Activated T-cell treated with anti-CD3 and anti-CD28 coated beads for 48 hours (primary cell): ENCODE measurements at places on chromosomes 2 and 18.

- no peak for DNase-seq
These were observed 22.0 kb downstream of the AP1S3 start for GRCh38 chr2:223815186-223815883.

DNA sequence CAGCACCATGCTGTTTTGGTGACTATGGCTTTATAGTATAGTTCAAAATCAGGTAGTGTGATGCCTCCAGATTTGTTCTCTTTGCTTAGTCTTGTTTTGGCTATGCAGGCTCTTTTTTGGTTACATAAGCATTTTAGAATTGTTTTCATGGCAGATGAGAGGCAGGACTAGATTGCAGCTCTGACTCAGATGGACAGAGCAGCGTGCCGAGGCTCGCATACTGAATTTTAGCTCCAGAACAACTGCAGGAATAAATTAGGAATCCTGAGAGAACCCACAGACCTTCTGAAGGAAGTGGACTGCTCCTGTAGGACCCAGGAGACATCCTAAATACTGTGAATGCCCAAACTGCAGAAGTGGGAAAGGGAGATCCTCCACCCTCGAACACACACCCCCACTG lies 141.6 kb downstream of the NETO1 start:
- DNase-seq: no peak

DNA sequence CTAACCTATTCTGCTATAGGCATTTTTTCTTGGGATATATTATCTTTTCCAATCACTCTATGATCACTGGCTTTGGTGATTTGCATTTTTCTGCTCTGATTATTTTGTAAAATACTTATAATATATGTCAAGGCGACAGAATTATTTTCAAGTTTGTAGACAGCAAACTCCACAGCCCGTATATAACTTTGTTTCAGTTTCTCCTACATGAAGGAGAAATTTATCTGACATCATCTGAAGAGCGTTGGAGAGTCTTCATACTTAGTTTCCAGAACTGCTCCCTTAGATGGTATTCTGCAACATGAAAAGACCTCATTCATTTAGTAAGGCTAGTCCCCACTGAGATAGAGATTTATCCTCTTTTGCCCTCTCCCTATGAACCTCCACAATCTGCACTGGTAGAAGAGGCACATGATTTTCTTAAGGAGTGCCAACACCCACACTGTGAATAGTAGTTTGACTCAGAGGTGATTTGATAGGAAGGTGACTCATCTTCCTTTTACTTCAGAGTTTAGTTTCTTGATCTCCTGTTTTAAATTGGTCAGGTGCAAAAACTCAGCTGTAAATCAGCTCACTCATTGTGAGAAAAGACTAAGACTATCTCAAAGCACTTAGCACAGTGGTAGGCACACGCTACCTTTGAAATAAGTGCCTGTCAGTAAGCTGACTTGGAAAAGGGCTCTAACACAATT lies 1848.6 kb upstream of the CELF4 start:
- no peak for DNase-seq

DNA sequence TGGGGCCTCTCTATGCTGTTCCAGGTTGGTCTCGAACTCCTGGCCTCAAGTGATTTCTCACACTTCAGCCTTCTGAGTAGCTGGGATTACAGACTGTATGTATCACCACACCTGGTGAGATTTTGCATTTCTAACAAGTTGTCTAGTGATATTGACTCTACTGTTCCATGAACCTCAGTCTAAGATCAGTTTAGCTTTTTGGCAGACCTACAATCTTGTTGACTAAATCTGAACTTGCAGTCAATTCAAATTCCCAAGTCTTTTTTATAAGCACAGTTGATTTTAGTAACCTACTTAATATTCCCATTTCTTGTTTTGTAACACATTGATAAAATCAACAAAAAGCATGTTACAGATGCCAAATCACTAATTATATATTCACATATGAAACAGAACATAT lies 266.1 kb upstream of the CYP26B1 start:
- no peak for DNase-seq

GRCh38 chr2:120326066-120326465 lies 19.9 kb upstream of the INHBB start:
- no peak for DNase-seq

DNA sequence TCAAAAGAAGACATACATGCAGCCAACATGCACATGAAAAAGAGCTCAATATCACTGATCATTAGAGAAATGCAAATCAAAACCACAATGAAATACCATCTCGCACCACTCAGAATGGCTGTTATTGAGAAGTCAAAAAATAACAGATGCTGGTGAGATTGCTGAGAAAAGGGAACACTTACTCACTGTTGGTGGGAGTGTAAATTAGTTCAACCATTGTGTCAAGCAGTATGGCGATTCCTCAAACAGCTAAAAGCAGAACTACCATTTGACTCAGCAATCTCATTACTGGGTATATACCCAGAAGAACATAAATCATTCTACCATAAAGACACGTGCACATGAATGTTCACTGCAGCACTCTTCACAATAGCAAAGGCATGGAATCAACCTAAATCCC lies 95.5 kb upstream of the XIRP2 start:
- DNase-seq: no peak

DNA sequence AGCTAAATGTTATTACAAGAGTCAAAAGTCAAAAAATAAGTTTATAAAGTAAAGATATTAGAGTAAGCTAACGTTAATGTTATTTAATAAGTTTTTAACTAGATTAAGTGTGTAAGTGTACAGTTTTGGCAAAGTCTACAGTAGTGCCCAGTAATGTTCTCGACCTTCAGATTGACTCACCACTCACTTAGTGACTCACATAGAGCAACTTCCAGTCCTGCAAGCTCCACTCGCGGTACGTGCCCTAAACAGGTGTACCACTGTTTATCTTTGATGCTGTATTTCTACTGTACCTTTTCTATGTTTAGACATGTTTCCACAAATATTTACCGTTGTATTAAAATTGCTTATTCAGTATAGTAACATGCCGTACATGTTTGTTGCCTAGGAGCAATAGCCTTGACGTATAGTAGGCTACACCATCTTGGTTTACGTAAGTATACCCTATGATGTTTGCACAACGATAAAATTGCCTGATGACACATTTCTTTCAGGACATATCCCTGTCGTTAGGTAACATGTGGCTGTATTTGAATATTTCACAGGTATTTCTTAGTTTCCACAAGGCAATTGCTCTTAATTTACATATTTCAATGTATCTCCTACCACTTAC lies 1641.9 kb upstream of the PIK3C3 start:
- no peak for DNase-seq

- no peak for DNase-seq
These were observed 32.3 kb downstream of the CYP26B1 start for GRCh38 chr2:72115110-72116080.

DNA sequence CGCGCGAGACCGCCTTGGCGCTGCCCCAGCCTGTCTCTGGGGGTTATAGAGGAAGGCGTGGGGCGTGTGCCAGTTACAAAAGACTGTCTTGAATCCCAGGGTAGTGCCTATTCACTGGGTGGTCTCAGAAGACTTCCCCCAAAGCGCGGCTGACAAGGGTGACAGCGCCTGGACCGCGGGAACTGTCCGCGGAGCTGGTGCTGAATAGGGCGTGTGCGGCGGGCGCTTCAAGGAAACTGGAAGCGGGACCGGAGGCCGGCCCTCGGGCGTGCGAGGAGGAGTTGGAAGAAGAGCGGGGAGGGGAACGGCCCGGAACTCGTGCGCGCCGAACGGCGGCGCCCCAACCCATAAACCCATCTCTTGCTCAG lies 2.3 kb downstream of the EGR4 start:
- DNase-seq: peak; percentile 57

DNA sequence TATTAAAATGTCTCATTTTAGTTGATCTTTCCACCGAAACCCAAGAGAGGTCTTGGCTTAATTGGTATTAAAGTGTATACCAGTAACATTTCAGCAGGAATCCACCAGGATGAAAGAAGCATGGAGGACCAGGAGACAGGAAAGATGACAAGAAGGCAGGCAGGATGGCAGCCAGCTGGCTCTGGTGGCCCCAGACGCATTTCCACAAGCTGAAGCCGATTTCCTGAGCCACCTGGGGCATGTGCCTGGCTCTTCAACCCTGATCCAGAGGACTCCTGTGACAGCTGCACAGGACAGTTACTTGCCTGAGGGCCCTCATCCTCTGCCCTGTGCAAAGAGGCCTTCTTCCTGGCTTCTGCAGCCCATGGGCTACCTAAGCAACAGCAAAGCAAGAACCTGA lies 56.9 kb upstream of the NFU1 start:
- no peak for DNase-seq

DNA sequence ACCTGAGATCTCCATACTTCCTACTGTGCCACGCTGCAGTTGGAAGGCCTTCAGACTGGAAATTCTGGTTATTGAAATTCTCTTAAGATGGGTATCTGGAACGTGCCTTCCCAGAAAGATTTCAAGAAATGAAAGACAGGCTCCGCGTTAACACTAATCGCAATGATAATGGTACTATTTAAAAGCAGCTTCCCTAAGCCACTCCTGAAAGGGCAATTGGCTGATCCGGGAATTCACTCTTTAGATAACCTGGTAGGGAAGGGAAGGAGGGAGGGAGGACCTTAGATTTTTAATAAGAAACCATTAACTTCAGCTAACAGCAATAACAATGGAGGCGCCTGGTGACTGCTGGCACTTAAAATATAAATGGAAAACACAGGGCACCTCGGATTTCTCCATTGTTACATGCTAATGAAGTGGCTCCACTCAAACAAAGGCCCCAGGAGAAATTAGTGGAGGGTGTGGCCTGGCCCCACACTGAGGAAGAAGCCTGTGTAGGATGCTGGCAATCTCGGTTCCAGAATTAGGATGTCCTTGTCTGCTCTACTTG lies 22.5 kb upstream of the MTA3 start:
- no peak for DNase-seq

- no peak for DNase-seq
These were observed 8.0 kb downstream of the GLI2 start for GRCh38 chr2:120743657-120744056.

DNA sequence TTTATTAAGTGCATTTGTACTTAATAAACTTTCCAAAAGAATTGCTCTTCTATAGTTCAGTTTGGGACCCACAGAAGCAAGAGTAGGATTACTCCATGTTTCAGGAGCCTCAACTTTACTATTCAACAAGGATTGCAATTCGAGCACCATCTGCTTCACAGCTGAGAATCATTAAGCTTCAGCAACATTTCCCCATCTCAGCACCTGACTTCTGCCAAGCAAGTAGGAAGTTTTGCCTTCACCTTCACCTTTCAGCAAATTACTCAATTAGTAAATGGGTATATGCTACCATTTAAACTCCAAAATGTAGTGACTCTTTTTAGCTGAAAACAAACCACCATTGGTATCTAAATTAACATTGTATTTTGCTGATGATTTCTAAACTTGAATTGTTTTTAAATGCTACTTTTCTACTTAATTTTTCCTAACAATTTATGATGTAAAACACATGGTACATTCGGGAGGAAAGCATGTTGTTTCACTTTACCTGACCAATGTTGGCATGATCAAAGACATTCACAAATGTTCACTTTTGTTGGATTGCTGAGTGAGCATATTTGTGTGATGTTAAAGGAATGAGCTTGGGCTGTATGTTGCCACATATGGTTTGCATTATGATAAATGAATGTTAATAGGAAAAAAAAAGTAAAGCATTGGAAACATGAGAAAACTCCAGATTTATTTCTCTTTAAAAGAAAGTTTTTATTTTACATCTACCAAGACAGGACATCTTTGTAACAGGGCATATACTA lies 159.2 kb downstream of the GULP1 start:
- DNase-seq: no peak

GRCh38 chr2:67670747-67671183 lies 273.6 kb downstream of the ETAA1 start:
- no peak for DNase-seq

GRCh38 chr2:222160944-222161343 lies 137.9 kb downstream of the PAX3 start:
- DNase-seq: no peak

GRCh38 chr18:54218299-54218698 lies 6.2 kb downstream of the MBD2 start:
- DNase-seq: no peak

GRCh38 chr2:88692187-88692586 lies 714 bp downstream of the RPIA start:
- peak; percentile 16 for DNase-seq

DNA sequence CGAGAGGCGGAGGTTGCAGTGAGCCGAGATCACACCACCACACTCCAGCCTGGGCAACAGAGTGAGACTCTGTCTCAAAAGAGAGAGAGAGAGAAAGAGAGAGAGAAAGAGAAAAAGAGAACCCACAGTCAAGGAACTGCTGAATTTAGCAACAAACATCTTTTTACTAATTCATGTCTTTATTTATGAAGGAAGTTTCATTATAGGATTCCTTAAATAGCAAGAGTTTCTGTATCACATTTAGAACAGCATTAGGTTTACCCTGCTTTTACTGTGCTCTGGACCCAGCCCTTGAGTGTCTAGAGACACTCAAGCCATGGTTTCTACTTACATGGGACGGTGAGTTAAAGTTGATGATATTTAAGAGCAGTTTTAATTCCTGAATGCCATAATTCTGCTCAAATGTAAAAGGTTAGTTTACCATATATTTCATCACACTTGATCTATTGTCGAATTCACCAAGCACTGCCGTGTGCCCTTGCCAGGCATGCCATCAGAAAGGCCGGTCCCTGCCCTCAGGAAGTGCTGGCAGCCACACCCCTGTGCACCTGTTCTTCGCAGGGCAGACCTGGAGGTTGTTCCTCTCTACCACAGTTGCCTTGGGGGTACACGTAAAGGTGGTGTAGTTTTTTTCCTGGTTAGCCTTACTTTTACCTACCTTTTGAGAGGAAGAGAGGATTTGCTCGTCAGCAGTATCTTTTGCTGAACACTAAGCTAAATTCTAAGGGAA lies 153.3 kb downstream of the LDLRAD4 start:
- no peak for DNase-seq

GRCh38 chr2:225137971-225138370 lies 95.7 kb upstream of the DOCK10 start:
- DNase-seq: no peak

- no peak for DNase-seq
These were observed 30.9 kb downstream of the FAP start for GRCh38 chr2:162212366-162212765.

DNA sequence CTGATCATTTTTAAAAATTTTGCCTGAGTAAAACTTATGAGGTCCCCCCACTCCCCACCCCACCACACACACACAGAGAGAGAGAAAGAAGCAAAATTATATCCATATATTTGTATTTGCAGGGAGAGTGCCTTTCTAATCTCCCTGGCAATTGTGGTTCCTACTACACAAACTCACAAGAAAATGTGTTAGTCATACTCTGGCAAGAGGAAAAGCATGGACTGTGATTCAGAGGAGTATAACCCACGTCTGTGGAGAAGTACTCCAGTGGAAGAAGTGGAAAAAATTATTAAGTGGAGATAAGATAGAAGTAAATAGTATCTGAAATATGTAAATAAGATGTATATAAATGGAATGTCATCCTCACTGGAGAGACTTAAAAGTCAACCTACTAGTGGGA lies 114.0 kb downstream of the DSEL start:
- DNase-seq: no peak

DNA sequence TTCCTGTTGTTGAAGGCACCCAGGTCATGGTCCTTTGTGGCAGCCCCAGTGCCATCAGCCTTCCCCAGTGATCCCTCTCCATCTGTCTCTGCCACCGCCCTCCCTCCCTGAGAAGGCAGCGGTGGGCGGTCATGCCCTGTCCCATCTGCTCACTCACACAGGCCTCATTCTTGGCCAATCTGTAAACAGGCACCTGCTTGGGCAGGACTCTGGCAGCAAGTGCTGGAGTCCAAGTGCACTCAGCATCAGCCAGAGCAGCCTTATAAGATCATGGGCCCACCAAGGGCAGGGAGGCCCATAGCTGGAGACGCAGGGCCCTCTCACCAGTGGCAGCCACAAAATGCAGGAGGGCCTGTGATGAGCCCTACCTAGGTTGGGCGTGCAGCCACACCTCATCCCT lies 140.9 kb downstream of the TWIST2 start:
- DNase-seq: no peak

- DNase-seq: peak; percentile 41
These were observed 2.0 kb downstream of the LYPD6B start for GRCh38 chr2:149040451-149040850.
